Stimulated activated CD4-positive, alpha-beta T cell treated with anti-CD3 and anti-CD28 coated beads, Interleukin-1b, Interleukin-23, amount 100 ng/mL, for 24 hours (primary cell): ENCODE measurements at places on chromosomes 16 and 17.

DNA sequence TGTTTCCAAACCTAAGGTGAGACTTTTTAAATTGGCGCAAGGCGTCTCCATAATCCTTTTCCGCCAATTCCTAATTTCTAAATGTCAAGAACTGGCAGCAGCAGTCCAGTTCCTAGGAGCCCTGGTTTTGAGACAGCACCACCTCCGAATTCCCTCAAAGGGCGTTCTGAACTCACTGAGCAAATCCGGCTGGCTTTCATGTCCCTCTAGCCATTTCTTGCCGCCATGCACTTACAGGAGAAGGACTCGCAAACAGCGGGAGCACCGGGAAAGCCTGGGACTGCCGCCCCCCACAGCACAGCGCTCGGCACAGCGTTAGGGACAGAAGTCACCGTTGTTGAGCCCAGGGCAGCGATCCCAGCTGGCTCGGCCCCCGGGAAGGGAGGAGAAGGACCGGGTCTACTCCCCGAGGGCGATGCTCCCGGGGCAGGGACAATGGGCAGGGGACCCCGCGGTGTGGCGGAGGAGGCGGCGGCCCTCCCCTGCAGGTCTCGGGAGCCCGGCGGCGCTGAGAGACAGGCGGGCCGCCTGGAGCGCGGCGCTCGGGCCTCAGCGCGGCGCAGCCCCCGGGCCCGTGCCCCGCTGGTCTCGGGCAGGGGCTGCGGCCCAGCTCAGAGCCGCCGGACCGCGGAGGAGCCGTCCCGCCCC is 545 bp downstream of the ARHGAP17 start:
- no peak for DNase-seq

- no peak for DNase-seq
These were observed 17.1 kb downstream of the C16orf74 start for GRCh38 chr16:85733839-85734170.

- DNase-seq: no peak
These were observed 4.8 kb downstream of the PLK1 start for GRCh38 chr16:23683487-23683886.

GRCh38 chr17:3852561-3852960 is 6.5 kb upstream of the NCBP3 start:
- no peak for DNase-seq

GRCh38 chr17:62671553-62671952 is 44.1 kb downstream of the MRC2 start:
- no peak for DNase-seq

DNA sequence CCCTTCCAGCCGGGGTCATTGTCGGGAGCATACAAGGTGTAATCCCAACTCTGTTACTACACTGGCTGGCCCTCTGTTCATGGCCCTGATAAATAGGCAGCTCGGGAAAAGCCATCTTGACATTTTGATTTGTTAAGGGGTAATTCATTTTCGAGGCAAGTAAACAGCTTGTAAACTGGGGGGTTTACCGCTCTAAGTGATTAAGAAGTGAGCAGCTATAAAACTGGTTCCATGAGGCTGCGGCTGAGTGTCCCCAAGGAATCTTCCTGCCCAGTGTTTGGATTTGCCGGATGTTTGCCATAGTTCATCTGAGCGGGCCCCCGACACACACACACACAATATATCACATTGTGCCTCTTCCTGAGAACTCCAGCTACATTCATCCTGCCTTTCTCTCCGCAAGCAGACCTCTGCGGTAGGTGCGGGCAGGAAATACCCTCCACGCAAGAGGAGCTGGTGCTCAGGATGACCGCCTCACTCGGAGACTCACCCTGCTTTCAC is 92.2 kb downstream of the SOCS1 start:
- no peak for DNase-seq

DNA sequence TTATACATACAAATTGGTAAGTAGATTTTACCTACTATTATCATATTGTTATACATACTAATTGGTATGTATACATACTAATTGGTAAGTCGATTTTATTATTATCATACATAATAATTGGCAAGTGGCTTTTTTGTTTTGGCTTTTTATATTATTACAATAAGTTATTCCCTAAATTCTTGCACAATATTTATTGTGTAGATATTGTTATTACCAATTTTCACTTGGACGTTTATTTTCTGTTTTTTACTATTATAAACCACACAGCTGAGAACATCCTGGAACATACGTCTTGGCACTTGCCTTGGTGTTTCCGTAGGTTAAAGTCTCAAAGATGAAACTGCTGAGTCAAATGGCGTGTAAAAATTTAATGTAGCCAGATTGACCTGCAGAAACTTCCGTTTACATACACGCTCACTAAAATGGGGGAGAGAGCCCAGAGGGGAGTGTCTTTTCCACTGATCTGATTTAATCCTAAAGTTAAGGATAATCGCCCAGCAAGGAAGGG is 18.9 kb downstream of the GNGT2 start:
- no peak for DNase-seq

DNA sequence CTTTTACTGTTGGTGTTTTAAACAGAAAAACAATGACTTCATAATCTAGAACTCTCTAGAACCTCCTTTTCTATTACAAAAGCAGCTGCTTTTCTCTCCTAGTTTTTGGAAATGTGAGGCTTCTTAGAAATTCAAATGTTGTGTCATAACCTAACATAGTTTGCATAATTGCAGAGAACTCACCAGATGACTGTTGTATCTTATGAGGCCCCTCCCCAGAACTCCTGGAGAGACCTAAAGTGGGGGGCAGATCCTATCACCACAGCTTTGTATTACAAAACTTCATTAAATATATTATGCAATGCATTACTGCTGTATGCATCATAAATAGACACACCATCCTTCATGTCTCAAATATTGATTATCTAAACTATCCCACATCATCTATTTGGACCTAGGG is 538.7 kb upstream of the HSBP1 start:
- DNase-seq: no peak

DNA sequence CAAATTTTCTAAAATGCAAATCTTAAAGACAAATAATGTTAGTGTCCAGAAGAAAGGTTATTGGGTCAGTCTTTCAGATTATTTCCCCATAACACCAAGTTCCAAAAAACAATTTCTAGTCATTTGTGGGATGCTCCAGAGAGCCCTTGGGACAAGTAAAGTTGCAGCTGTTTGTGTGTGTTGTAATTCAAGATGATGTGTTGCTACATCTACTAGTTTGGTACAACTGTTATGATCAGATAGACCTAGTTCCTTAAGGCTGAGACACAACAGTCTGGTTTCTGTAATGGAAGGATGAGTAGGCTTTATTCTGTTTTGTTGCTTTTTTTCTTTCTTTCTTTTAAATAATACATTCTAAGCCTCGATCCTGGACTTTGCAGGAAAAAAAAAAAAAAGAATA is 41.9 kb downstream of the PIGL start:
- no peak for DNase-seq

- DNase-seq: no peak
These were observed 116.1 kb downstream of the METRNL start for GRCh38 chr17:83195330-83196023.

DNA sequence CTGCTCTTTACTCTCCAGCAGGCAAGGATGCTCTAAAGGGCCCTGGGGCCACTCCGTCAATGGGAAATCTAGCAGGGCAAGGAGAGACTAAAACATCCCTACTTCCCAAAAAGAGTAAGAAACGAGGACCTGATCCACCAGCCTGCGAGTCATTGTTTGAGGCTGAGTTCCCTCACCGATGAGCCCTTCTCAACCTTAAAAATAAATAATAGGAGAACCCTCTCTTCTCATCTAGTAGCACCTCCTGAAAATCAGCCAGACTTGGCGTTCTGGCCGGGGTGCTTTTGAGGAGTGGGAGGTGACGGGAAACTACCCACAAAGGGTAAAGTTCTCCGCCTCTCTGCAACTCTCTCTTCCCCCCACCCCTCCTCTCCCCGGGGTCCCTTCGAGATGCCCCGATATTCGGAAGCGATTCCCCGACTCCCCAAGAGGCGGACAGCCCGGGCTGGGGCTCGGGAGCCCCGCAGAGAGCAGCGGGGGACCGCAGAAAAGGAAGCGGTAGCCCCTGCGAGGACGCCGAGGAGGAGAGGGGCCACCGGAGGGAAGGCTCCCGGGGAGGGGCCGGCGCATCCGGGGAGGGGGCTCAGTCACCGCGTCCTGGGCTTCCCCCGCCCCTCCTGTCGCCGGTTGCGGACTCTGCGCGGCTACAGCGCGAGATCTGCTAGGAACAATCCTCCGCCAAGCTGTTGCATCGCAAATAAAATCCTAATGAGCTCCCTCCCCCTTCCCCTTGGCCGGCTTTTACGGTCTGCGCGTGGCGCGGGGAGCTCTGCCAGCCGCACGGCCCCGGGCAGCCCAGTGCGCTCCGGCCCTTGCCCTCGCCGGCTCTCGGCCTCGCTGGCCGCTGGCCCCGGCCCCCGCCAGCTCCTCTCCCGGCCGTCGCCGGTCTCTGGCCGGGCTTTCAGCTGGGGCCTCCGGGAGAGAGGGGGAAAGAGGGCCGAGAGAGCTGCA is 1.3 kb downstream of the HOXB9 start:
- no peak for DNase-seq

- DNase-seq: no peak
These were observed 12.3 kb upstream of the CDRT4 start for GRCh38 chr17:15479703-15480102.

- no peak for DNase-seq
These were observed 93.0 kb downstream of the CYTH1 start for GRCh38 chr17:78689029-78689428.

DNA sequence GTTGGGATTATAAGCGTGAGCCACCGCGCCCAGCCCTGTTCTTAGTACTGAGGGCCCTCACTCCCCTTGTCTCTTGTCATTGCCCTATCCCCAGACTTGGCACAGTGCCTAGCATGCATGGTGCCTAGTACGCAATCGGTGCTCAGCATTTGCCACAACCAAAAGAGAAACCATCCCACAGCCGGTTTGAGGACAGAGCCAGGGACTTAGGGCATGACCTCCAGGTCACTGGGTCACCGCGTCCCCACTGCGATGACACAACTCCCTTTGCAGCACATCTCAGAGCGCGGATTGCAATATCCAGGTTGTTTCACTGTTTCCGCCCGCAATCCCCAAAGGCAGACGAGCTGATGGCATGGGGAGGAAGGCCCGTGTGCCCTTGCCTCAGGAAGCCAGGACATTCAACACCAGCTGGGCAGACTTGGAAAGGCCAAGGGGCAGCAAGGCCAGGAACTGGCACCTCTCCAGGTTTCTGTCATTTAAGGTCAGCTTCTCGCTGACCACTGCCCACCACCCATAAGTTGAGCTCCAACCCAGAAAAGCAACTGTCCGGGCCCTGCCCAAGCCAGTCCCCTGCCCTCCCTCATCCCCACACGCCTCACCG is 274.5 kb downstream of the MRTFB start:
- DNase-seq: no peak

DNA sequence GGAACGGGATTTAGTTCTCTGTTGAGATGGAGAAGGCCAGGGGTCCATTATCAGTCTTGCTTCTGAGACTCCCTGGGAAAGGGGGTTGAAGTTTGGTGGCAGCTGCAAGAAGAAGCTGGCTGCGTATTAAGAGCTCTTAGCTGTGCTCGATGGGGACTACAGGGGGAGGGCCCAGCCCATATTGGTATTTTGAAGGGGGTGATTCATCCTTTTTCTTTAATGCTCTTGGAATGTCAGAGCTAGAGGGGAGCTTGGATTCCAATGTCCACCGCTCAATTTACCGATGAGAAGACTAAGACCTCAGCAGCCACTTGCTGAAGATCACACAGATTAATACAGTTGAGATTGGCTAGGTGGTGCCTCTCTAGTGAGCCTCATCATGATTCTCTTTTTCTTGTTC is 5.0 kb downstream of the NOG start:
- DNase-seq: no peak

DNA sequence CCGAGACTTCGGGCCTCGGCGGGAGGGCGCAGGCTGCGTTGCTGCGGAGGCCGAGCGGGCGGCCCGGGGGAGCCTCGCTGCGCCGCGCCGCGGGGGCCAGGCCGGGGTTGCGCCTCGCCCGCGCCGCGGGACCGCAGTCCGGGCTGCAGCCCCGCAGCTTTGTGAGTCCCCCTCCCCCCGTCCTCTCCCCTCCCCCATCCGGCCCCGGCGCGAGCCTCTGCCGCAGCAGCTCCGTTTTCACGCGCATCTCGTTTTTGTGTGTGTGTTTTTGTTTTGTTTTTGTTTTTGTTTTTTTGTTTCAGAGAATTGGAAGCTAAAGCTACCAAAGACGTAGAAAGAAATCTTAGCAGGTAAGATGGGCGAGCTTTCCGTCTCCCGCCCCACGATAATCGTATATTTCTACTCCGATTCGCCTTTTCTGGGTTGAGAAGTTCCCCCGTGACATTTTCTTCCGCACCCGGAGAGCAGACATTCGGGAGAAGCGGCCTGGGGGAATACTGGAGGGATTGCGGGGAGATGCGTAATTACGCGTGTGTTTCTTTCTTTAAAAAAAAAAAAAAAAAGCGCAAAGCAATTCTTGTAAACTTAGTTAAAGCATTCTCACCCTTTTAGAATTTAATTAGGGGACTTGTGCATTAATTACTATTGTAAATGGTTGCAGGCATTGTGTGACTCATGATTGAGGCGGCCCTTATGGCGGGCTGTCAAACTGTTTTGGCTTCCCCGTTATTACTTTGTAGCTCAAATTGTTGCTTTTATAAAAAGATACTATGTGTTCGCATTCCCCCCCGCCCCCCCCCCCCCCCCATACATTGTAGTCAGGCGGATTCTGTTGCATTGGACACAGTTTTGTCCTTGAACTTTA is 732 bp downstream of the TNRC6A start:
- DNase-seq: no peak

- DNase-seq: no peak
These were observed 5.8 kb upstream of the CHCT1 start for GRCh38 chr17:60416368-60416925.

DNA sequence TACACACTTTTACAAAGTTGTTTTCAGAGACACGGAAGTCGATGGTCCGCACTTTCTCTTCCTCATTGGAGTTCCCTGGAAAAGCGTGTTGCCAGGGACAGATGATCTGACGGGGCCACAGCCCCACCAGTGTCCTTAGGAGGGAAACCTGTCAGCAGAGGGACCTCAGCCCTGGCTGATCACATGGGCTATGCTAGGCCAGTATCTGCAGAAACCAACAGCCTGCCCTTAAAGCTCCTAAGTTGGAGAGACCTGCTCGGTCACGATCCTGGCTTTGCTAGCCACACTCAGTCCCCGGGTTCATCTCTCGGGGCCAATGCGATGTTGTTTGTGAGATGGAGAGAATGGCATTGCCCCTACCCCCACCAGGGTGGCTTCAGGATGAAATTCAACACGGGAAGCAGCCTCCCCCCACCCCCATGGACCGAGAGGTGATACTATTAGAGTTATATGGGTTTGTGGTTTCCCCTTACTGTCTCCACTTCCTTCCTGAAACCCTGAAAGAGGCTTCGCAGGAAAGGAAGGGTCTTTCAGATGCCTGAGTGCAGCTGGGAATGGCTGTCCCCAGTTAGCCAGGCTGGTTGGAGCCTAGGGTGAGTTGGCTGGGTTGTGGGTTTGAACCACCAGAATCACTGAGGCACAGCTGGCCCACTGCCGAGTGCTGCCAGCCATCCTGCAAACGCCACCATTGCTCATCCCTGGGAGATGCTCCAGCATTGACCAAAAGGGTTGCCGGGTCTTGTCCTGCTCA is 16.6 kb downstream of the RMI2 start:
- no peak for DNase-seq
